ENCODE measurements at places on chromosomes 1 and 21.

GRCh38 chr1:26993237-26994019 is at the start of gene TRNP1:
TSS of gene TRNP1 (plus strand) at chr1:26993692. CDS start at chr1:26993787, 95 bp downstream.
- peak; percentile 93 for DNase-seq

DNA sequence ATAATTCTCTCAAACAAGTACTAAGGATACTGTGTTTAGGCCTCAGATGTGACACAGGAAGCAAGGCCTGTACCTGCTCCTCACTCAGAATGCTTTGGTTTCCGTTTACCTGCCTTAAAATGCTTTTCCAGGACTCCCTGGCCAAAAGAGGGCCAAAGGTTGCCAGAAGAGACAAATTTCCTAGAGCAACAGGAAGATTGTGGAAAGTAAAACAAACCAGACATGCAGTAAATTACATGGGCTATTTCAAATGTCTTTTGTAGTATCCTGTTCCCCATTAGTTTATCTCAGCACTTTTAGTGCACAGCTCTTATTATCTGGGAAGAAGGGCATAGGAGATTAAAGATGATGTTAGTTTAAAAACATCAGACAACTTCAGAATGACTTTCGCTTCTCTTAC is 280.0 kb downstream of the NFIA start:
- DNase-seq, result no peak

DNA sequence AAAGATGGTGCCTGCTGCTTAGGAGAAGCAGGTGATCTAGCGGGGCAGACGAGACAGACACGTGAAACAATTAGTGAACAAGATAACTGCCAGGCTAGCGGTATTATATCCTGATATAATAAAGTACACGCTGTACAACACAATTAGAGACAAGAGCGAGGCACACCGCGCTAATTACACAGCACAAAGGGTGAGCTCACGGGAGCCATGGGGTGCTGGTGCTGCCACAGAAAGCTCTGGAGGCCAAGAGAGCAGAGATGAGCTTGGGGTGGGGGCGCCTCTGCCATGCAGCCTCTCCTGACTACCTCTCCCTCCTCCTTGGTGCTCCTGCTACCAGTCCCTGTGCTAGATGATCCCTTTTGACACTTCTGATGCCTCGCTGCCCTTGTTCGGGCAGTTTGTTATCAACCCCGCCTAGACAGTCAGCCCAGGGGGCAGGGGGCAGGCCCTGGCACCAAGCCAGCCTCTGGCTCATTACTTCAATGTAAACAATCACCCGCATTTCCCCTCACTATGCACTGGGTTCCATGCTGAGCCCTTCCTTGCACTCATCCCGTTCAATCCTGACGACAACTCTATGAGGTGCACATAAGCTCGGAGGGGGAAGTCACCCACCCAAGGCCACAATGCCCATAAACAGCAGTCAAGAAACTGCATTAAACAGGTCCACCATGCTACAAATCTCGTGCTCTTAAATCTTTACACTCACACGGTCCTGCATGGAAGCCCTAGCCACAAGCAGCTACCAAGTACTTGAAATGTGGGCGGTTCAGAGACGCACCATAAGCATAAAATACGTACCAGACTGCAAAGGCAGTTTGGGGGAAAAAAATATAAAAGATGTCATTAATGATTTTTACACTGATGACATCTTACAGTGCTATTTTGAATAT is 103.0 kb downstream of the SSBP3 start:
- DNase-seq, result no peak

DNA sequence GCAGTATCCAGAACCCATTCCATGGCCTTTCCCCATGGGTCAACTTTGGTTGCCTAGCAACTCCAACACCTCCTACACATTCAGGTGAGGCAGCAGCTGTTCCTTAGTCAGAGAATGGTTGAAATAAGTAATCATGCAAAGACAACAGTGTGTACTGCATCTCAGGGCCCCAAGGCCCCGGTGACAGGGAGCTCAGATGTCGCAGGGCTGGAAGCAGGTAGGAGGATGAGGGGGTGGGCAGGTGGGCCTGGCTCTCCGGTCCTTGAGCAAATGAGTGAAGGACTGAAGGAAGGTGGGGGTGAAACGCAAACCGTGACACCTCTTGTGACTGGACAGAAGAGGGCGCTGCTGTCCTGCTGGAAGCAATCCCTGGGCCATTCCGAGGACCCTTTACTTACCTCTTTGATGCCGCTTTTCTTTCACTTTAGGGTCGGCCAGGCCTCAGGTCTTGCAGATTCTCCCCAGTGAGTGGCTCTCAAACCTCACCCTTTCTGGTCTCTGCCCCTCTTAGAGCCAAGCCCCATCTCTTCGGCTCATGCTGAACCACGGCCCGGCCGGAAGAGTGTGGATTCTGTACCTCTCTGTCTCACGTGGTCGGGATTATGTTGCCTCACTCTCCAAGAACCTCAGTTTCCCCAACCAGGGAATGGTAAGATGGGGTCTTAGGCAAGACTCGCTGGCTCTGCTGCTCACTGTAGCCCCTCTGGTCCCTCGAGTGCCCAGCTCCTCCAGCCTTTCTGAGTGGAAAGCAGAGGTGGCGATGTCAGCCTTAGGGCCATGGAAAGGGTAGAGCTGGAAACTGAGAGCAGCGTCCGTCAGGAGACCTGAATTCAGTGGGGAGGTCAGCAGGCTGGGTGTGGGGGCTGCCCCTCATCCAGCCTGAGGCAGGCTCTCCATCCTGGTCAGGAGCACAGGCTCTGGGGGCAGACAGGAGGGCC is 5.6 kb upstream of the KCNA10 start:
- DNase-seq, result peak; percentile 75

DNA sequence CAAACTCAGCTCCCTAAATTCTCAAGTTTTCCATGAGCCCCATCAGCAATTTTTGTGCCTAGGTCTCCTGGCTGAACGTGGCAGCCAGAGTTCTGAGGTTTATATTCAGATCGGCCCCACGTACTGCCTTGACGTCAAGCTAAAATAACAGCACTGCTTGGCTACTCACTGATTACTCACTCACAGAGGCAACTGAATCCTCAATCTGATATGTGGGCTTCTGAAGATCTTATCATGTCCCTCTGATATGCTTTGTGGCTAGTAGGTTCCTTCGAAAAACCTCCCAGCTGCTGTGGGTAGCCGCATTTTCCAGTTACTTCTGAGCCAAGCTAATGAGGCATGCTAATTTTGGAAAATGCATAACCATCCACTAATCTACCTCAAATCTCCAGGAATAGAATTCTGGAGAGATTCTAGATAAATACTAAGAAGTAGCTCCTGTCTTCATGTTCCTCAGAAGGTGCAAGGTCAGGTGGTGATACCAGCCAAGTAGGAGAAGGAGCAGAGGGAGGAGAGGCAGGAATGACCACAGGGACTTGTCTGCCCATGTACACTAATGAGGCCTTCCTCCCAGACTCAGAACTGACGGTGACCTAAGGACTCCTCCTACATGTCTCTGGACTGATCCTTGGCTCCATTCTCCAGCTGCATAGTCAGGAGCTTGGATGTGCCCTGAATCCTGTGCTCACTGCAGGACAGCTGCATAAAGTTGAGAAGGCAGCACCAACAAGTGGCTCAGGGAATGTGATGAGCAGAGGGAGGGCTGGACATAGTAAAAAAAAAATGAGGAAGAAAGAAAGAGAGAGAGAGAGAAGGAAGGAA is 263.7 kb downstream of the TNR start:
- DNase-seq, result no peak

DNA sequence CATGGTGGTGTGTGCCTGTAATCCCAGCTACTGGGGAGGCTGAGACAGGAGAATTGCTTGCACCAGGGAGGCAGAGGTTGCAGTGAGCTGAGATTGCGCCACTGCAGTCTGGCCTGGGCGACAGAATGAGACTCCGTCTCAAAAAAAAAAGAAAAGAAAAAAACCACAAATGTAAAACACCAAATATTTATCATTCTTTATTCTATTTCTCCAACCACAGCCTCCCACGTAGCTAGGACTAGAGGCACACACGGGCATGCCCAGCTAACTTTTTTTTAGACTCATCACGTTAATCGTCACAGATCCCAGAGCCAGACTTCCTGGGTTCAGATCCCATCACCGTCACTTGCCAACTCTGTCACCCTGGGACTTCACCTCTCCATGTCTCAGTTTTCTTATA is 13.5 kb downstream of the DNAJC16 start:
- DNase-seq, result no peak
